Epithelial cell of umbilical artery (primary cell): ENCODE measurements at places on chromosomes 12 and 14. TPM values are rescaled to one million over a fixed set of nuclear protein-coding genes. Genes with fewer than 3 reads are reported as not detected.

The MYF5 gene
- not detected in 2 replicates for total RNA-seq

The SERPINA6 gene
- total RNA-seq: not detected in 2 replicates

The SRRM4 gene
- not detected in 2 replicates for total RNA-seq

The KRT77 gene
- total RNA-seq: not detected in 2 replicates

The TEAD4 gene
- 19.8 and 22.8 TPM in 2 replicates for total RNA-seq

The NPFF gene
- total RNA-seq: not detected in 2 replicates

The P2RX2 gene
- total RNA-seq: not detected in 2 replicates

The PGF gene
- total RNA-seq: 378 and 418 TPM in 2 replicates

The LRTM2 gene
- not detected in 2 replicates for total RNA-seq

The SRGAP1 gene
- total RNA-seq: 1.3 and 4.0 TPM in 2 replicates

The RPGRIP1 gene
- not detected in 2 replicates for total RNA-seq

The KRT6A gene
- 0.30 TPM in 1 of 2 replicates, not detected in the other for total RNA-seq

The KRT82 gene
- not detected in 2 replicates for total RNA-seq

The METTL3 gene
- total RNA-seq: 81.9 and 91.8 TPM in 2 replicates

The BRAP gene
- 16.2 and 17.0 TPM in 2 replicates for total RNA-seq

The GDF3 gene
- total RNA-seq: 0.15 TPM in 1 of 2 replicates, not detected in the other

The BDKRB1 gene
- 0.30 and 0.32 TPM in 2 replicates for total RNA-seq

The FGD6 gene
- 12.7 and 15.0 TPM in 2 replicates for total RNA-seq
